ENCODE measurements at places on chromosomes 13 and 19. TPM values are rescaled to one million over a fixed set of nuclear protein-coding genes. Genes with fewer than 3 reads are reported as not detected.

ZNF805 gene
- total RNA-seq: 8.9 TPM

TINCR gene
- 0.82 TPM for total RNA-seq

TEX26 gene
- not detected for total RNA-seq

FDX2 gene
- total RNA-seq: 8.1 TPM

USF2 gene
- total RNA-seq: 150 TPM

LRRC25 gene
- not detected for total RNA-seq

IFNL1 gene
- total RNA-seq: not detected

DNA sequence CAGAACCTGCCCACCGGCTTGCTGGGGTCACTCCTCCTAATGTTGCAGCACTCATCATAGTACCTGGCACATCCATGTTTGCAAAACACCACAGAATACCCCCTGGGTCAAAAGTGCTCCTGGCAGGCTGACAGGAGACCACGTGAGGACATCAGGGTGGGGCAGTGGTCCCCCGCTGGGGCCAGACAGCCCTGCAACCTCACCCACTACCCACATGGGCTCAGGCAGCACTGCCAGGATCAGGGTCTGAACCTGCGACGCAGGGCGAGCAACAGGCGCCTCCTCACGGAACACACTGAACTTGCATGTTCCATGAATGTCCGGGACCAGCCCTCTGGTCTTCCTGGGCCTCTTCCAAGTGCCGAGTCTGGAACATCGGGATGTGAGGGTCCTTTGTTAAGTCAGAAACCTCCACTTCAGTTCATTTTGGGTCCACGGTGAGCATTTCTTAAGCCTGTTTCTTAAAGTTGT lies 1.4 kb upstream of the SLC7A9 start:
- DNase-seq: no peak

- DNase-seq: no peak
Observed at GRCh38 chr13:100707818-100708740, 33.5 kb upstream of the TMTC4 start.

DNA sequence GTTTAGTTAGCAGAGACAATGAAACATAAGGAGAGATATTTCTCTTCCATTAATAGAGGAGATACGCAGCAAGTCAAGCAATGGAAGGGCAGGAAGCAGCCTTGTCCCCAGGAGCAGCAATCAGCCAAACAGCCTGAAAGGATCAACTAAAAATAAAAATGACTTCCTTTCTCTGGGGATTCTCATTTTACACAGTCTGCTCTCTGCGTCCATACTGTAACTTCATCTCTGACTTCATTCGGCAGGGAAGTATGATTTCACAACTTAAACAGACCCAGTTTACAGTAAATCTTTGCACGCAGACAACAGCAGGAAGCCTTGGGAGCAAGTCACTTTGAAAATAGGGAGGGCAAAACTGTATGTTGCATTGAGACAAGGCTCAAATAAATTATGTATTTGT lies 826.7 kb downstream of the DIAPH3 start:
- no peak for DNase-seq

GRCh38 chr13:31352467-31352866 lies 152.7 kb downstream of the B3GLCT start:
- no peak for DNase-seq

DNA sequence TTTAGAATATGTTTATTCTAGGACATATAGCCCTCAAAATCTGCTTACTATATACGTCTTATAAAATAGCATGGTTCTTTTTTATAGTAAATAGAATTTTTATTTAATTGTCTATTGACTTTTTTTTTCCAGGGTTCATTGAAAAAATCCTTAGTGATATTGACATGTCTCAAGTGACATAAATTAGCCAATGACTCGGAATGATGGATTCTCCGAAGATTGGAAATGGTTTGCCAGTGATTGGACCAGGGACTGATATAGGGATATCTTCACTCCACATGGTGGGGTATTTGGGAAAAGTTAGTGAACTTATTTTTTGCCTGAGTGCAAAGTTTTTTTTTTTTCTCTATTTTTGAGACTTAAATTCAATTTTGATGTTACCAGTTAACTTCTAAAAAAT lies 3.2 kb downstream of the USPL1 start:
- no peak for DNase-seq

DNA sequence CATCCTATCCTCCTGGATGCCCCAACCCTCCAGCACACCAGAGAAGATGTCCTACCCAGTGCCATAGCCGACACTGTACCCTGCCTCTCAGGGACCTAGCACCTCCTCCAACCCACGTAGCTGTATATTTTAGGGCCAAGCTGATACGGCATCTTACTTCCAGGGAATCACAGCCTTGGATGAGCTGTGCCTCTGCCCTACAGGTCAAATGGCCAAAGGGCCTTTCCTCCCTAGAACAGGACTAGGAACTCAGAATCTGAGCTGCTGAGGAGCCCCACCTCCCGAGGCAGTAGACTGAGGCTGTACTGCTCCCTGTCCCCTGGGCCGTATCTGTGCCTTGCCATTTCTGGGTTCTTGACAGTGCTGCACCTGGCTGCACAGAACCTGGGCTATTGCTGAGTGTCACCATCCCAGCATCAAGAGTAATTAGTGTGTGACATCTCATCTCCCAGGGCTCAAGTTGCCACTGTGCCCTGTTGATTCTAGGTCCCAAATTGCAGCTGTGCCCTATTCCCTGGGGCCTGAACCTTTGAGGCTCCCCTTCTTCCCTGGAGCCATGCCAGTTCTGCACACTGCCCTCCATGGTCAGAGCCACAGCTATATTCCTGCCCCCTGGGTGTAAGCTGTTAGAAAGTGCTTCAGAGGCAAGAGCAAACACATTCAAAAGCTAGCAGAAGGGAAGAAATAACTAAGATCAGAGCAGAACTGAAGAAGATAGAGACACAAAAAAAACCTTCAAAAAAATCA lies 41.0 kb downstream of the VWA8 start:
- no peak for DNase-seq

GRCh38 chr19:52094526-52095130 lies 937 bp downstream of the ZNF841 start:
- DNase-seq: no peak

GRCh38 chr19:32879741-32880140 lies 10.2 kb upstream of the SLC7A9 start:
- no peak for DNase-seq

- DNase-seq: no peak
Observed at GRCh38 chr13:95067303-95067702, 233.9 kb downstream of the ABCC4 start.

- DNase-seq: no peak
Observed at GRCh38 chr13:52744842-52745375, 5.3 kb upstream of the CNMD start.

- DNase-seq: no peak
Observed at GRCh38 chr13:22487932-22488331, 692.8 kb upstream of the SGCG start.

Measured in activated naive CD4-positive, alpha-beta T cell treated with anti-CD3 and anti-CD28 coated beads, Interleukin-2, amount 50 U/mL, for 72 hours (primary cell).